Stimulated activated CD4-positive, alpha-beta T cell treated with anti-CD3 and anti-CD28 coated beads, Interleukin-2, amount 100 ng/mL, for 24 hours (primary cell): ENCODE measurements at places on chromosomes 7 and 10.

DNA sequence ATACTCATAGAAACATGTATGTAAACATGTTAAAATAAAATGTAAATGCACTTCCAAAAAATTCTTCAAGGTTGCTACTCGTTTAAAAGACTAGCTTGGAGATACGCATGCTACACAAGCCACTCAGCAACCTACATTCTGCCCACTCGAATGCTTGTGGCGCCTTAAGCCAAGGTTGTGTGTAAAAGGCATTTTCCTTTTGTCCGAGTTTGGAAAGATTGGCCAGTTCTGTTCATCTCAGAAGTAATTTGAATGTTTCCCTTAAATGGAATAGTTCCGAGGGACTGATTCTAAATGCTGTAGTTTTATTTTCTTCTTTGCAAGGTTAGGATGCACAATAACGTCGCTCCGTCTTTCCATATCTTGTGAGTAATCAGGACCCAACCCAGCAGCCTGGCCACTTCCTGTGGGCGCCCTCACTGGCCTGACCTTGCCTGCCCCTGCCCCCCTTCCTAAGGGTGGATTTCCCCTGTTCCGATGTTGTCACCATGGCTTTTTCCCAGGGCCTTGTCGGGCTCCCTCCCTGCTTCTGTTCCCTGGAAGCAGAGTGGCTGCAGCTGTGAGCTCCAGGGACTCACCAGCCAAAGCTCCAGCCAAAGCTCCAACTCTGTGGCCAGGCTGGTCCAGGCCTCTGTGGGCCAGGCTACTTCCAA is 70.6 kb downstream of the PTPRE start:
- DNase-seq, result peak; percentile 9

DNA sequence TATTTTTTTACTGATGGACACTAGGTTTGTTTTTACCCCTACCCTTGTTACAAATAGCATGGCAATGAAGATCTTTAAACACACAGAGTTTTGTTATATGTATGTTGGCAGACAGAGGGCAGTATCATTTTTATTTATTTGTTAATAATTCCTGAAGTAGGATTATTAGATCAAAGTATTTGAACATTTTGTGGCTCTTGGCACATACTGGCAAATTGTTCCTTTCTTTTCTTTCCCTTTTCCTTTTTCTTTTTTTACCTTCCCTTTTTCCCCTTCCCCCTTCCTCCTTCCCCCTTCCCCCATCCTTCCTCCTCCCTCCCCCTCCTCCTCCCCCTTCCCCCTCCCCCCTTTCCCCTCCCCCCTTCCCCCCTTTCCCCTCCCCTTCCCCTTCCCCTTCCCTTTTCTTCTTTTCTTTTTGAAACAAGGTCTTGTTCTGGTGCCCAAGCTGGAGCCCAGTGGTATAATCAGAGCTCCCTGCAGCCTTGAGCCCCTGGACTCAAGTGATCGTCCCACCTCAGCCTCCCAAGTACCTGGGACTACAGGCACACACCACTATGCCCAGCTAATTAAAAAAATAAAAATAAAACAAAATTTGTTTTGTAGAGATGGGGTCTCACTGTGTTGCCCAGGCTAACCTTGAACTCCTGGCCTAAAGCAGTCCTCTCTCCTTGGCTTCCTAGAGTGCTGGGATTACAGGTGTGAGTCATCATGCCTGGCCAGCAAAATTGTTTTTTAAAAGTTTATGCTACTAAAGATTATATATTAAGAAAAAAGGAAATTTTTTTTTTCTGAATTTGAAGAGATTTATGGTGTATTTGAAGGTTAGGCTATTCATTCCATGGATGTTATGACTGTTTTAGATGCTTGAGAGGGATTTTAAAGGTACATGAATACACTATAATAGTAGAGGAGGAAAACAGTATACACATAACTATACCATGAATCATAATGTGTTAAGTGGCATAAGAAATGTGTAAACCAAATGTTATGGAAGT is 39.3 kb downstream of the SEPTIN7 start:
- no peak for DNase-seq

DNA sequence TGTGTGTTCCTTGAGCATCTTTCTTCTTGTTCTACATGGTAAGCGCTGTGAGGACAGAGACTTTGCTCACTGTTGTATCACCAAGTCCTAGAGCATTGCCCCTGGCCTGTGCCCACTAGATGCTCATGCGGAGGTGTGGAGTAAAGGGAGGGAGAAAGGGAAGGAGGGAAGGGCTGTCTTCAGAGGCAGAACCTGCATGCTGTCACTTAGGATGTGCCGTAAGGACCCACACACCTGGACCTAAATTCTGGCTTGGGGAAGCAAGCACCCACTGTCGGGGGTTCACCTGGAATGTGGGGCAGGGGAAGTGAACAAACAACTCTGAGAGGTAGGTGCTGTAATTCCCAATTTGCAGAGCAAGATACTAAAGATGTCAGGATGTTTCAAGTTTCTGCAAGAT is 129.5 kb downstream of the PTPN20 start:
- no peak for DNase-seq

- no peak for DNase-seq
Measured at GRCh38 chr7:105831824-105832535, 44.4 kb downstream of the ATXN7L1 start.

GRCh38 chr10:32070645-32071044 is 14.4 kb upstream of the KIF5B start:
- no peak for DNase-seq

GRCh38 chr7:151634643-151635042 is 114.9 kb upstream of the RHEB start:
- no peak for DNase-seq

- no peak for DNase-seq
Measured at GRCh38 chr7:30458311-30458710, 20.3 kb downstream of the NOD1 start.

DNA sequence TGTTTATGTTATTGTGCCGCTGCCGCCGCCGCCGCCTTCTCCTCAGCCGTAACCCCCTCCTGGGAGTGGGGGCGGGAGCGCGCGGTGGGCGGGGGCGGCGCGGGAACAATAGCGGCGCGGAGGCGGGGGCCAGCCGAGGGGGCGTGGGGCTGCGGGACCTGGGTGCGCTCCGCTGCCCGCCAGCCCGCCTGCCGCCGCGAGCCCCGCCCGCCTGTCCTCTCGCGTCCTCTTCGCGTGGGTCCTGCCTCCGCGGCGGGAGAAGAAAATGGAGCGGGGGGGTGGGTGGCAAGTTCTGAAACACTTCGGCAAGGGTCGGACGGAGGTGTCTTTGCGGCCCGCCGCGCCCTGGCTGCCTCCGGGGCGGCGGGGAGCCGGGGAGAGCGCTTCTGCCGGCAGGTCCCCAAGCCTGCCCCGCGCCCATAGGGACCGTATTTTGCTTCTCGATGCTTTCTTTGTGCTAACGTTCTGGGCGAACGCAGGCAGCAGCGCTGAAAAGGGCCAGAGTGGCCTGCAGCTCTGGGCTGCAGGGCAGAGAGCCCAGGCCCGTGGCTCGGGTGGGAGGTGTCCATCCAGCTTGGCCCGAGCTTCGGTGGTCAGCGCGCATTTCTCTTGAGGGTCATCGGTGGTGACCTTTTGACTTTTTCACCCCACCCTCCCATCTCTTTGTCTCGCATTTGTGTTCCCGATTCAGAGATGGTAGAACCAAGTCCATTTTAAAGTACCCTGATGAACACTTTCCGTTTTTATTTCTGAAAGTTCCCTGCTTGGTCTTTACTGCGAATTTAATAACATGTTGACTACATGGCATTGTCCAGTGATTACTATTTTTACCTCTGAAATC is 613 bp downstream of the MAPK8 start:
- DNase-seq, result peak; percentile 66

- DNase-seq, result no peak
Measured at GRCh38 chr10:102508506-102508905, 4.7 kb downstream of the SUFU start.

GRCh38 chr10:89173075-89173474 is 34.0 kb downstream of the CH25H start:
- no peak for DNase-seq

GRCh38 chr7:1735262-1735661 is 65.2 kb downstream of the ELFN1 start:
- DNase-seq, result no peak

GRCh38 chr7:80838643-80839042 is 80.2 kb downstream of the SEMA3C start:
- no peak for DNase-seq

DNA sequence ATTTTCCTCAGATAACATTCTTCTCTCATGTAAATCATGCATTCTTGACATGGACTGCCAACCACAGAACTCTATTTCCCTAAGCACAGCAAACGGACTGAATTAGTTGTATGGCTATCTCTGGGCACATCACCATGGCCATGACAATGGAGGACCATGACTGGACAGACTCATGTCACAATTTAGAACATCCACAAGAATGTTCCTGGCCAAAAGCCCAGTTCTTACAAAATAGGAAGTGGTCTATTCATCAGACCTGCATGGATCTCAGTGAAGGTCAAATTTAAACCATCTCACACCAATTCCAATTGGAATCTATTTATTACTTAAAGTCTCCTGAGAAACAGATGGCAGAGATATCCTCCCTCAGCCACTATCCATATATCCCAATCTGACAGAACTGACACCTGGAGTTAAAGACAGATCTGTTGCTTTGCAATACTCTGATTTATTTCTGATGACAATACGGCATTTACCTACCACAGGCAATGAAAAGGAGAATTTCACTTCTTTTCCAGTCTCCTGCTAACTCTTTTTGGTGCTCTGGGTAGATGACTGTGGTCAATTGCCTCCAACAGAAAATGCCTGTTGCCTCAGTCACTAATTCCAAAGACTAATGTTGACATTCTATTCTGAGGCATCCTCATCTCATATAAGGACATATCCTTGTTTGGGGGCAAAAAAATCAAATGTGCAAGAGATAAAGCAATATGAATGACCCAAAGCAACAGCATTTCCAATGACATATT is 254.8 kb downstream of the HTR7 start:
- DNase-seq, result no peak
